ENCODE measurements at places on chromosomes 4 and X.

DNA sequence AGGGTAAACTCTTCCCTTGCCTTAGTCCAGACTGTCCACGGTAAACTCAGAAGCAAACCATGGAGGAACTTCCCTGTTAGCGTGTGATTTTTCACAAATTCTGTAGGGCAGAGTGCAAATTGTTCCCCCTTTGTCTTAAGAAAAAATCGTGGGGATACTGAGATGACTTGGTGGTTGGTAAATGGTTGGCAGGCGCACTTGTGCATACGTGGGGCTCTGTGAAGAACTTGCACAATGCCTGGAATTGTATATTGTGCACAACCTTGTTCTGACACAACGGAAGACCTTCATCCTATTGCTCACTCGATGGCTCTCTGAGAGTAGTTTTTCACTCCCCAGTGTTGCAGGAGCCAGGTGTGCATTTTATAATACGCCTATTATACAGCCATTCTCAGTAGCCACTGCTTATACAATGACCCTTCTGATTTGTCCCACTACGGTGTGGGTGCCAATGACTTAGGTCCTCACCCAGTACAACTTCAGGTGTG is 150.0 kb downstream of the SPRY1 start:
- H3K4me1 ChIP-seq: no peaks in the 10 kb centered on the region
- H3K27ac ChIP-seq: no peak overlapping the region
- no peak overlapping the region for H3K4me3 ChIP-seq
- H3K36me3 ChIP-seq: no peaks in the 10 kb centered on the region
- DNase-seq: no peak

DNA sequence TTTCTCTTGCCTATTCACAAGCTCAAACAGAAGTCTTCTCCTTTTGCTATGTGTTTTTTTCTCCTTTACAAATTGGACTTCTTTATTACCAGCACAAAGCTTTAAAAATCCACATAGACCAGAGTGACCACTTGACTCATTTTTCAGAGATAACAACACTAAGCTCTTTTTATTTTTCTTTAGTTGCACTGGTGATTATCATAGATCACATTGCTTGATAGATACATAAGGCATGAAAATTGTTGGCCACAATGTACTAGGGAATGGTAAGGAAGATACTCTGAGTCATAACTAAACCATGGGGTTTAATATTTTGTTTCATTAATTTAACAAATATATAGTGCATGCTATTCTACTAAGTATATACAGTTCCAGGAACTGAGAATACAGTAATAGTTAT is 159.0 kb downstream of the GASK1B start:
- H3K36me3 ChIP-seq: no peaks in the 10 kb centered on the region
- no peak overlapping the region for H3K27ac ChIP-seq
- DNase-seq: no peak
- H3K27me3 ChIP-seq: no peaks in the 10 kb centered on the region
- no peaks in the 10 kb centered on the region for H3K4me1 ChIP-seq

DNA sequence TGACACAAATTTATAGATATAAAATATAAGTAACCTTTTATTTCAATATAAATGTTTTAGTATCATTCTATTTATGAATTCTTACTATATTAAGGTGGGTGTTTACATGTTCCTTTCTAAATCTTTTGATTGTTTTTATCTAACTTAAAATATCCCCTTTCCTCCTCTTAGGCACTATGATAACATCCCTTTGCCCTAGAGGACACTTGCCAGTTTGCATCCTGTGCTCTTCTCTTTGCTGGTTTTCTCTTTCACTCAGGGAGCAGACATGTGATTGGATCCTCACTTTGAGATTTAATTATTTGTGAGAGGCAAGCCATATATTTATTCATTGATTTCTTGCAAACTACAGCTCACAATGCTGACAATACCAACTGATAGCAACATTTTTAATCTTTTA is 16.2 kb downstream of the LRIT3 start:
- H3K27ac ChIP-seq: no peak overlapping the region
- no peak overlapping the region for H3K4me3 ChIP-seq
- no peaks in the 10 kb centered on the region for H3K4me1 ChIP-seq
- no peak for DNase-seq

DNA sequence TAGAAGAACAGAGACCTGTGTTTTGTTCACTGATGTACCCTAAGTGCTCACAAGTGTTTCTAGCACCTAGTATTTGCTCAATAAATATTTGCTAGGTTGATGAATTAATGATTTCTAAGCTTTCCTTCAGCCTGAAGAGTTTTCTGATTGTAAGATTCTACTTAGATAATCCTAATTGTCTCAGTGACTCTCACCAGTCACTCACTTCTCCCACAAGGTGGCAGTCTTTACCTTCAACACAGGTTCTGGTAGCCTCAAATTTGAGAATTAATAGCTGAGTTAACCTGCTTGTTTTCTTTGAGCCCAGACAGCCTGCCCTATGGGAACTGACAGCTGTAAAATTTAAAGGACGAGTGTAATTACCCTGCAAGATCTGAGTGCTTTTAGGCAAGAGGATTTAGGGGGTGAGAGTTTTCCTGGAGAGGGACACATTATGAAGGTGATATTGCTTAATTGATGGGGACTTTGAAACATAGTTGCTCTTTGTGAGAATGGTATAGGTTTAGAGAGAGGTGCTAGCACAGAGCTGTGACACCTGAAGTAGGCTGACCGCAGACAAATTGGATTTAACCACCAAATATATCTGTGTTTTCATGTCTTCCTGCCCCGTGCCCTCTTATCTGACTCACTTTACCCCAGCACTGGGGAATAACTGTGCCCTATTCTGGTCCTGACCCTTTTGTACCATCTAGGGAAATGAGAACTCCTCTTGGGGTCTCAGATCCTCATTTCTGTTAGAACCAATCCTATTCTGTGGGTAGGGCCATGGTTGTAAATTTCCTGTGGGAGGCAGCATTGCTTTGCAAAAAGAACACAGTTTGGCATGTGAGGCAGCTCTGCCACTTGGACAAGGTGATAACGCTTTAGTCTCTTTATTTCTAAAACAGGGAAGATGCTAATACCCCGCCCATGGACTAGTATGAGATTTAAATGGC is 27.7 kb downstream of the CD38 start:
- no peak overlapping the region for H3K27ac ChIP-seq
- no peak overlapping the region for H3K4me3 ChIP-seq
- H3K4me1 ChIP-seq: no peaks in the 10 kb centered on the region
- DNase-seq: no peak
- H3K36me3 ChIP-seq: no peaks in the 10 kb centered on the region

GRCh38 chr4:7377223-7377865 is 57.4 kb downstream of the PSAPL1 start:
- no peak overlapping the region for H3K4me3 ChIP-seq
- no peaks in the 10 kb centered on the region for H3K36me3 ChIP-seq
- no peaks in the 10 kb centered on the region for H3K4me1 ChIP-seq
- H3K27ac ChIP-seq: no peak overlapping the region
- H3K27me3 ChIP-seq: no peaks in the 10 kb centered on the region

DNA sequence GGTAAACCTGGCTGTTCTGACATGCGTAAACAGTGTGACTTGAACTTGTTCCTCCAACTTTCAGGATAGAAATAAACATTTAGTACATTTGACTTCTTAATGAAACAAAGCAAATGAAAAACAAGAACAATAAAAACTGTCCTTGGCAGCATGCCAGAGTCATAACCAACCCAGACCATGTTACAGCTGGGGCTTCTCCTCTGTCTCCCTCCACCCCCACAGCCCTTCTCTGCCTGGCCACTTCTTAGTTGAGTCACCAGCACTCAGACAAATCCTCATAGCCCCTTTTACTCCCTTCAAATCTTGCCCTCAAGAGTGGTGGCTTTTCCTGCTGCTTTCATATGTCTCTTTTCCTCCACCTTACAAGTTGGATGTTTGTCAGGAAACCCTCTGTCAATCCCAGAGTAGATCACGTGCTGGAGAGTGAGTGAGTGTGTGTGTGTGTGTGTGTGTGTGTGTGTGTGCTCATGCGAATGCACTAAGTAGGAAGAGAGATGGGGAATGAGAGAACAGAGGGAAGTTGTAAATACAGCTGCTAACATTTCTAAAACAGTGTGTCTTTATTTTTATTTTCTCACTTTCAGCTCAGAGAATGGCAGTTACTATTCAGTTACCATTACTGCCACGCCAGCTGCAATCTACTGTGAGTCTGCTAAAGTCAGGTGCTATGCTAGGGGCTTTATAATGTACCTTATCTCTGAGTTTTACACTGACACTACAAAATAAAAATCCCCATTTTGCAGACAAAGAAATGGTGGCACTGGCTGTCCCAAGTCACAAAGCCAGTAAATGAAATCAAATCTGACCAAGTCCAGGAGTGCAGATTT is 15.0 kb downstream of the SCARB2 start:
- peaks cover 10% of the 10 kb centered on the region for H3K4me1 ChIP-seq
- no peak overlapping the region for H3K27ac ChIP-seq
- H3K36me3 ChIP-seq: peaks cover 9% of the 10 kb centered on the region
- DNase-seq: no peak
